Germinal center (tissue), 1 donor: ENCODE measurements at places on chromosomes 11 and 22.

DNA sequence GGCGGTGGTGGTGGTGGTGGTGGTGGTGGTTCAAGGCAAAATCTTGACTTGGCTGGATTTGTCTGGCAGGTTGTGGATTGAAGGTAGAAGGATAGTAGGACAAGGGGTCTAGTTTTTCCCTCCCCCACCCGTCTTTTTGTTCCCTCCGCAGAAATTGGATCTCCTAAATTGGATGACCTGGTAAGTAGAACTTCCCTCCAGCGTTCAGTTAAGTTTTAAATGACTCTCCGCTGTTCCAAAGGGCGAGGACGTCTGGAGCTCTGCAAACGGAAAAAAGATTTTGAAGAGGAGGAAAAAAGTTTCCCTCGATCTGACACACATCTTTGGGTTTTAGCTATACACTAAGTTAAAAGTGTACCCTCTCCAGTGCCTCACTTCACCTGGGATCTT, 422 bp upstream of the LGR4 start:
- no peak for DNase-seq

DNA sequence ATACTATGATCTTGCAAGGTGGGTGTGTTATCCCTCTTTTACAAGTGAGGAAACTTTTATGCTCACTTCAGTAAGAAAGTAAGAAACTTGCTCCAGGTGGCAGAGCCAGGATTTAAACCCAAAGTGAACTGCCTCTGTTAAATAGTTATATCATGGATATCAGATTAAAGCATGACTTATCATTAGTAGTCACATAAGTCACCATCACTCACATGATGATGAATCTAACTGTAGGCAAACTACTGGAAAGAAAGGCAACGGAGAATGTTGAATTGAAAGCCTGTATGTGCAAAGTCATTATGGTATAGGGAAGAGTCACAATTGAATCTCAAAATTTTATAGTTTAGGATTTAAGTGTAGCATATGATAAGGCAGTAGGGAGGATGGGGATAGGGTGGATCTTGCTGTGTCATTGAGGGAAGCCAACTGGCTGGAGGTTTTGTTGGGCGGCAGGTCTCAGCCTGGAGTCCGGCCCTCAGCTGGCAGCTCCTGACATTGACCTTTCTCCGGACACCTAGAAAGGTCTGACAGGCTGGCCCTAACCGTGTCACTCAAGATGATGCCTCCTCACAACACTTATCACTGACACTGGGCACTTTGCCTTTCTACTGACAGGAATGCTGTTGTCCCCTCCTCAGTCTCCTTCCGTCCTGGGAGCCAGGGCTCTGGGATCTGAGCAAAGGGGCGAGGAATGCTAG, 98.3 kb downstream of the EMSY start:
- DNase-seq, result no peak

GRCh38 chr11:92870196-92870832, 99.1 kb upstream of the MTNR1B start:
- DNase-seq, result no peak

- DNase-seq, result no peak
Measured at GRCh38 chr22:36194971-36195370, 6.6 kb downstream of the APOL4 start.

DNA sequence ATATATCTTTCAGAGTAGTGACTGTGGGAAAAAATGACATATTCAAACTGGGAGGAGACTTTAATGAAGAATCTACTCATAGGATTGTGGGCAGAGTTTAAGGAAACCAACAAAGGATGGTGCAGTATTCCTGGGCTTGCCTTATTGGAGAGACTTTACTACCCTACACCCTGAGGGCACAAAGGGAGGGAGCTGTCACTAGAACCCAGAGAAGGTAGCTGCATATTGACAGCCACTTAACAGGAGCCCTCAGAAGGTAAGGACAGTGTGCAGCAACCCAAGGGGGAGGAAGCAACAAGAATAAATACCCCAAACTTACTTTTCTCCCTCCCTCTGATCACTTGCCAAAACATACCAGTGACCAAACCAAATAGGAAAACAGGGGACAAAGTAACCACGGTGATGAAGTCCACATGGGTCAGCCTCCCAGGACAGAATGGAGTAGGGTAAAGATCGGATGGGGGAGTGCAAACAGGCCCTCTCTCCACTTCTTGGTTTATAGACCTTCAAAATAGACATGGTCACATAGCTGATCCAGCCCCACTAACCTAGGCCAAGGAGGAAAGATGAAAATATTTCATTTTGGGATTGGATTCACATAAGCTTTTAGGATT, 121.8 kb upstream of the SESN3 start:
- DNase-seq, result no peak

GRCh38 chr11:128375961-128376360, 211.4 kb downstream of the ETS1 start:
- no peak for DNase-seq

DNA sequence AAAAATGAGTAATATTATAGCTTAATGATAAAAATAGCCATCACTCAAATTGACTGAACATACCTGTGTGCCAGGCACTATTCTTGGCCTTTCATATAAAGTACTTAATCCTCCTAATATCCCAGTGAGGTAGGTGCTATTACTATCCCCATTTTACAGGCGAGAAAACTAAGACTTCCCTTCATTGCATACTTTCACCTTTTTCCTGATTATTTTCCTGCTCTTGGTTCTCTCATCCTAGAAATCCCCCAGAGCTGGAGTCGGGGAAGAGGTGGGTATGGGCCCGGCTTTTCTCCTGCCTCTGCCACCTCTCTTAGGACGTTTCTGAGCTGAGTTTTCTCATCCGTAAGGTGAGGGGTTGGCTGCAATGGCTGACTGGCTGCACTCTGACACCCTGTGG, 2.2 kb downstream of the NPTXR start:
- no peak for DNase-seq

GRCh38 chr22:21947040-21948014, 5.3 kb downstream of the PPM1F start:
- DNase-seq, result no peak

GRCh38 chr11:42175203-42175602, 715.8 kb upstream of the LRRC4C start:
- no peak for DNase-seq

- no peak for DNase-seq
Measured at GRCh38 chr22:42772647-42773046, 52.0 kb upstream of the A4GALT start.

- no peak for DNase-seq
Measured at GRCh38 chr11:57619331-57619730, 21.8 kb downstream of the SERPING1 start.

DNA sequence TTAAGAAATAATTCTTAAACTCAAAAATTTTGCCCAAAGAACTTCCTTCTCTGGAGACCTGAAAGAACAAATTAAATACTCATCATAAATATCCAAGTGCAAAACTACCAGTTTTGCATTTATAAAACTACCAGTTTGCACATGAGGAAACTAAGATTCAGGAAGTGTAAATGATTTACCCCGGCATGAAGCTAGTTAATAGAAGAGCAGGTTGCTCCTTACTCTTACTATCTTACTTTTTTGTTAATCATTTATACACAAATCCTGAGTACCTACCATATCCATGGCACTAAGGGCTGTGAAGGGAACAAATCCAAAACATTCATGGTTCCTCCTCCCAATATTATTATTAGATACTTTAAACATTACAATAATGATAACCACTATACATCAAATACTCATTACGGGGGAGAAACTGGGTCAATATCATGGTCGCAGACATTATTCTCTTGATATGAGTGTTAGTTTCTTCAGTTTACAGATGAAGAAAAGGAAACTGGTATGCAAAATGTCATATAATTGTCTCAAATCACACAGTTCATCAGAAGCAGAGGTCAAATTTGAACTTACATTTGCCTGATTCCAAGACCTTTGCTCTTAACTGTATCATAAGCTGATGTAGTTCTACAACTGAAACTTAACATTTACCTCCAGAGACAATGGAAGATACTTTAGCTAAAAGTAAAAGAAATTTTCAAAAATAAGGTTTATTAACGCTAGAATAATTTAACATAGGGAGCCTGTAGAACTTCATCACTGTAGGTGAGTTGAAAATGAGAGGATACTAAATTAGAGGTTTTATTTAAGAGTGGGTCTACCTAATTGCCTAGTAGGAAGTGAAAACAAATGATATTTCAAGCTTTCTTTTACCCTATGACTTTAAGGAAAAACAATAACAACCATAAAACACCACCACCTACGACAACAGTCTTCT, 74.5 kb downstream of the FAM76B start:
- no peak for DNase-seq

GRCh38 chr11:76329983-76330382, 50.9 kb downstream of the THAP12 start:
- DNase-seq, result no peak

DNA sequence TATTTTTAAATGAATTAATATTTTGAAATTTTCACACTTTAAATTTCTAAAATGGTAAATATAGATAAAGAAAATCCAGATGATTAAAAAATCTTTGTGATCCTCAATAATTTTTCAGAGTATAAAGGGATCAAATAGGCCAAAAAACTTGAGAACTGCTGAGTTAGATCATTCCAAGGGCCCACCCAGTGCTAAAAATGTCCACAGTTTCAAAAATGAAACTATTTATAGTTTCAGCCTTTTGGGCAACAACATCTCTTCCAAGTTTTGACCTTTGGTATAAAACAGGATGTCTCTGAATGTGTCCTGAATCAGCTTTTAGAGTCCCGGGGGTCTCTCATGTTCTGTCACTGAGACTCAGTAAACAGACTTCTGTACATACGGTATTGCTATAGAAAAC, 20.9 kb upstream of the BAIAP2L2 start:
- DNase-seq, result no peak

DNA sequence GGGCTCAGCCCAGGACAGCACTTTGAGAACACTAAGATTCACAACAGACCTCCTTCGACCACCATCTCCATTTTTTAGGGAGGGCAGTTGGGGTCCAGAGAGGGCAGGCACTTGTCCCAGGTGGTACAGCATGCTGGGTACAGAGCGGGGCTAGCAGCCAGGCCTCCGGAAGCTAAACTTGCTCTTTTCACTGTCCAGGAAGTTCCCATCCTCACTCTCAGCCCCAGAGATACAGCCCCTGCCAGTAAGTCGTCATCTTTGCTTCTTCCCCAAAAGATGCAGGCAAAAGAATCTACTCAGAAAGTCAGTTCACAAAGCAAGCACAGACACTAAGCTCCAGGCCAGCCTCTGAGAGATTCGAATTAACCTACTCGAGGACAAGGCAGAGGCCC, 6.7 kb upstream of the RAB3IL1 start:
- DNase-seq, result no peak

- peak; percentile 37 for DNase-seq
Measured at GRCh38 chr22:36383110-36383581, 4.6 kb downstream of the MYH9 start.

DNA sequence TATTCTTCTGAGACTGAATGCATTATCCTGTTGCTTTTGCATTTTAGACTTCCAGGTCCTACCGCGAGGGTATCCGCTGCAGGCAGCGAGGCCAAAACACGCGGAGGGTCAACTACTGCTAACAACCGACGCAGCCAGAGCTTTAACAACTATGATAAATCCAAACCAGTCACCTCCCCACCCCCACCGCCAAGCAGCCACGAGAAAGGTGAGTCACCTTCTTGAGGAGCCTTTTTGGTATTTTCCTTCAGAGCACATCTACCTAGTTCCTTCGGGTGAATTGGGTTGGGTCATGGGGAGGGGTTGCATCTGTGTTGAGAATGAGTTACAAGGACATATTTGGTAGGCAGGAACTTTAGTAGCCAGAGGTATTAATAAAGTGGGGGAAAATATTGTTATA, 179.8 kb downstream of the NAV2 start:
- no peak for DNase-seq

- DNase-seq, result no peak
Measured at GRCh38 chr11:104581246-104581980, 316.8 kb downstream of the CASP12 start.
